ENCODE measurements at places on chromosomes 6 and 20.

- no peak for DNase-seq
Measured at GRCh38 chr6:24480705-24481104, 8.7 kb downstream of the GPLD1 start.

- DNase-seq, result no peak
Measured at GRCh38 chr20:35319871-35320197, 27.6 kb upstream of the FAM83C start.

DNA sequence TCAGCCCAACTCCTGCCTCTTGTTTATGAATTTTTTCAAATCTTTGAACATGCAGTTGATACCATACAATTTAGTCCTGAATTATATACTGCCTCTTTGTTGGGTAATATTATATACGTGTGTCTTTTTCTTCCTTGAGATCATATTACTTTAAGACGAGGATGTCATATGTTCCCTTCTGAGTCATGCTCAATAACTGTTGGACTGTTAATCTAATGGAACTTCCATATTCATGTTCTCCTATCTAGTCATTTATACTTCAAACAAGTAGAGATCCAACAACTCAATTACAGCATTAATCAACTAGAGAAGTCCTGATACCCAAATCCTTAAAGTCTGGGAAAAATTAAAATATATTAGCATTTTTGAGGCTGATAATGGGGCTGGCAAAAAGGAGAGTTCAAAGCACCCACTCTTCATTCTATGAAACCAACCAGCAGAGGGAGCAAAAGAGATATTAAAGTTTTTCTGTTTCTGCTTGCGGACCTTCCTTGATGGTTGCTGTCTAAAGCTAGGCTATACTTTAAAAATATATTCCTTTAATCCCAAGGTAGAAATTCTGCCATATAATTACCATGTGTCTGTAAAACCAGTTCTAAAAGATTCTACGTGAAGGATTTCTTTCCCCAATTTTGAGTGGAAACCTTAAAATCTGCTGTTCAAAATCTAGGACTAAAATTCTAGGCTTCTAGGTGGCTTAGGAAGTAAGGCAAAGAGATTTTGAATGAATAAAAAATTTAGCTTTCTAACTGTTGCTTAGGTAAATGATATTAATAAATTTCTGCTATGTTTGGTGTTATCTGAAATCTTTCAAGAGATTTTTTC is 498.9 kb downstream of the BCKDHB start:
- peak; percentile 17 for DNase-seq

- DNase-seq, result no peak
Measured at GRCh38 chr6:20763296-20763695, 229.0 kb downstream of the CDKAL1 start.

- DNase-seq, result no peak
Measured at GRCh38 chr6:111939902-111940301, 66.7 kb upstream of the FYN start.

GRCh38 chr20:9490631-9491030 is 23.8 kb upstream of the LAMP5 start:
- no peak for DNase-seq

- peak; percentile 86 for DNase-seq
Measured at GRCh38 chr20:5056801-5057599, 55.7 kb upstream of the SLC23A2 start.

DNA sequence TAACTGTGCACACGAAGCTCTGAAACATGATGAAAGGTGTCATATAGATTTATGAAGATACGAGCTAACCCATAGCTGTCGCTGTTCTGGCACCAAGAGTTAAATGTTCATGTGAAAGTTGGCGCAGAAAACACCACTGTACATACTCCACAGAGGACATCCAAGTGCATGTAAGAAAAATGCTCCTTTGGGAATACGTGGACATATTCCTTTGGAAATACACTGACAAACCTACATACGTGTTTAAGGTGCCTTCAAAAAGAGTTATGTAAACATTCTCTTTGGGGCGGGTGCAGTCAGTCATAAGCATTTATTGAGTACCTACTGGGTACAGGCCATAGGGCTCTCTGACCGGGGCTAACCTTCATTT is 723 bp upstream of the ARID1B start:
- DNase-seq, result peak; percentile 54

GRCh38 chr6:136230219-136230853 is 19.8 kb downstream of the MTFR2 start:
- DNase-seq, result no peak

DNA sequence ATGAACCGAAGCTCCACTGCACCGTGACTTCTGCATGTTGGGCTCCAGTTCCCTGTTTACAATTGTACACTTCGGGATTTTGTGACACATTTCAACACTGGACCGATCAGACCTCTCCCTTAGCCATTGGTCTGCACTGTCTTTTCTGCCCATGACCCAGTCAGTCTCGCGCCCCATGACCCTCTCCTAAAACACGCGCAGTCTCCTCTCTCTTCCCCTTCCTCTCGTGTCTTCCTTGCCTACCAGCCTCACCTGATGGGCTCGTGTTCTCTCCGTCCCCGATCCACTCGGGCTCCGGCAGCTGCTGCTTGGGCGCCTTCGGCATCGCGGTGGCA is 535 bp upstream of the ABCF1 start:
- DNase-seq, result no peak

- DNase-seq, result no peak
Measured at GRCh38 chr6:11601776-11602605, 64.4 kb downstream of the TMEM170B start.

DNA sequence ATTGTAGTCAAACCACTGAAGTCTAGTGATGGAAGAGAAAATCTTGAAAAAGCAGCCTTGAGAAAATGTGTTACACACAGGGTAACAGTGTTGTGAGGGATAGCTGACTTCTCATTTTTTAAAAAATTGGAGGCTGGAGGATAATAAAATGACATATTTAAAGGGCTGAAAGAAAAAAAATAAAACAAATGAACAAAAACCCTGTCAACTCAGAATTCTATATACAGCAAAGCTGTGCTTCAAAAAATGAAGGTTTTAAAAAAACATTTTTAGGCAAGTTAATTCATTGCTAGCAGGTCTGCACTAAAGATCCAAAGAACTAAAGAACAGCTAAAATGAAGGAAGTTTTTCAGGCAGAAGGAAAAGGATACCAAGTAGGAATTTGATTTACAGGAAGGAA is 31.1 kb downstream of the VTA1 start:
- DNase-seq, result no peak

GRCh38 chr6:17988422-17988944 is 1.0 kb upstream of the KIF13A start:
- DNase-seq, result no peak

DNA sequence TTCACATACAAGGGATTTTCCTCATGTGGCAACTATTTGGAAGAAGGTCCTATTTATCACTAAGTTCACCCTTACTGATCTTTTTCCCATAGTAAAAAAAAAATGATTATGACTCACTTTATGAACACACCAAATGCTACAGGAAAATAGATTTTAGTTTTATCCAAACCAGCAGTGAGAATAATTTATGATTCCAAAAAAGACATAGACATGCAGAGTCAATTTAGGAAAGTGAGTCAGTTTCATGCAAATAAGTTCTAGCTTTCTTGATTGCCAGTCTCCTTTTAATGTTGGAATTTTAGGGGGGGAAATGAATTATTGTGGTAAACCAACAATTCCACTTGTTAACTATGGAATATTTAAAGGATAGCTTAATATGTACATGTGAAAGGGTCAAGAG is 64.0 kb upstream of the RNF146 start:
- DNase-seq, result no peak

GRCh38 chr20:38957235-38957876 is 4.8 kb upstream of the DHX35 start:
- DNase-seq, result no peak

- DNase-seq, result no peak
Measured at GRCh38 chr6:90098001-90098531, 198.6 kb downstream of the BACH2 start.

DNA sequence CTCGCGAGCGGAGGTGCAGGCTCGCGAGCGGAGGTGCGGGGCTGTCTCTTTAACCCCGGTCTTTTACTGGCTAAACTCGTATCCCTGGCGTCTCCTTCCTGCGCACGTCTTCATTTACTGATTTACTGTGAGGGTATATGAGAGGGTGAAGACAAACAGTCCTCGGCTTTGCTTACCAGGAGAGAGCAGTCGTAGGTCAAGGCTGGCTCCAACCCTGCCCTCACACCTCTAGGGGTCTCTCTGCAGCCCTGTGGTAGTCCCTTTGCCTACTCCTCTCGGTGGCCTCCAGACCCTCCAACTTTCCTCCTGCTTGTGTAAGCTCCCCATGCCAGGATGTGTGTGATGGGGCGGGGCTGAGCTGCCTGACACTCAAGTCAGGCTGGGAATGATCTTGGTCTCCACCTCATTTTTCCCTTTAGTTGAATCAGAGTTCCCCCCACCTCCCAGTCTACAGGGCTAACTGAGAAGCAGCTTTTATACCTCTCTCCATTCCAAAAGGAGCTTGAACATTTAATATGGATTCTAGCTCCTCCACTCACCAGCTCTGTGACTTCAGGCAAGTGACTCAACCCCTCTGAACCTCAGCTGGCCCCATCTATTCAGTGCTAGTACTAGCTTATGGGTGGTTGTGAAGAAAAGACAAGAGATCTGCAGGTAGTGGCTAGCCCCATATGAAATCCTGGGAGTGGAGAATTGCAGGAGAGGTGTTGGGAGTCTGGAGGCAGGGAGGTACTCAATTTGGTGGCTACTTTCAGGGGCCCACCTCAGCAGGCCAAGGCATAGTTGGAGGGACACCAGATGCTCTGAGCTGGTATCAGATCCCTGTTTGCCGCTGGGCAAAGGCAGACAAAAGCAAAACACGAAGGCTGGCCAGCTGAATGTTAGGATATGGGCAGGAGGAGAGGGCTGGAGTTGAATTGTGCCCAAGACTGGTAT is 902 bp downstream of the SLC29A1 start:
- peak; percentile 39 for DNase-seq

DNA sequence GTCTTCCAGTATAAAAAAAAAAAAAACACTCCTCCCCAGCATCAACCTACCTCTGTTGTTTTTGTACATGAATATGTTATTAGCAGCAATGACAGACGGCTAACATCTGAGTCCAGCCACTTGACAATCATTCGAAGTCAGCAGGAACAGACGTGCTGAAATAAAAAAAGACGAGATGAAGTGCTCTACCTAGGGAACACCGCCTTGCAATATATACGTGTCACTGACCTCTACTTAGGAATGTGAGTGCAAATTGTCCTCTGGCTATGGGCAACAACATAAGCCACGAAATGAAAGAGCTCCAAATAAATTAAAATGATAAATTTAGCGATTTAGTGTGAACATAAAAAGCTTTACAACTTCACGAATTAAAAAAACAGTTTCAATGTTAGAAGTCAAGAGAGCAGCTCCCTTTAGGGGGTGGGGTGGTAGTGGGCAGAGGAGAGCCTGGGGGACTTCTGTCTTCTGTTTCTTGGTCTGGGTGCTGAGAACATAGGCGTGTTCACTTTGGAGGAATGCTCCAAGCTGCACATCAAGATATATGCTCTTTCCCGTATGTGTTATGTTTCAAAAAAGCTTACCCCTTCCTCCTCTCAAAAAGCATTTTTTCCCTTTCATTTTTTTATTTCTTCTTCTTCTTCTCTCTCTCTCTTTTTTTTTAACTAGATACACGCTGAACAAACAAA is 23.3 kb downstream of the EDN1 start:
- DNase-seq, result no peak

DNA sequence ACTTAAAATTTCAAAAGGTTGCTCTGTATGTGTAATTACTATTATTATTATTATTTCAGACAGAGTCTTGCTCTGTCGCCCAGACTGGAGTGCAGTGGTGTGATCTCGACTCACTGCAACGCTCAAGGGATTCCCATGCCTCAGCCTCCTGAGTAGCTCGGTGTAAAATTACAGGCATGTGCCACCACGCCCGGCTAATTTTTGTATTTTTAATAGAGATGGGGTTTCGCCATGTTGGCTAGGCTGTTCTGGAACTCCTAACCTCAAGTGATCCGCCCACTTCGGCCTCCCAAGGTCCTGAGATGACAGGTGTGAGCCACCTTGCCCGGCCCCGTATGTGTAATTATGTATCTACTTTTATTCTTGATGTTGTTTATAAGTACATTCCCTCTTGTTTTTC is 65.3 kb upstream of the ZNF217 start:
- no peak for DNase-seq

GRCh38 chr6:170159022-170159965 is 131.6 kb downstream of the DLL1 start:
- no peak for DNase-seq

DNA sequence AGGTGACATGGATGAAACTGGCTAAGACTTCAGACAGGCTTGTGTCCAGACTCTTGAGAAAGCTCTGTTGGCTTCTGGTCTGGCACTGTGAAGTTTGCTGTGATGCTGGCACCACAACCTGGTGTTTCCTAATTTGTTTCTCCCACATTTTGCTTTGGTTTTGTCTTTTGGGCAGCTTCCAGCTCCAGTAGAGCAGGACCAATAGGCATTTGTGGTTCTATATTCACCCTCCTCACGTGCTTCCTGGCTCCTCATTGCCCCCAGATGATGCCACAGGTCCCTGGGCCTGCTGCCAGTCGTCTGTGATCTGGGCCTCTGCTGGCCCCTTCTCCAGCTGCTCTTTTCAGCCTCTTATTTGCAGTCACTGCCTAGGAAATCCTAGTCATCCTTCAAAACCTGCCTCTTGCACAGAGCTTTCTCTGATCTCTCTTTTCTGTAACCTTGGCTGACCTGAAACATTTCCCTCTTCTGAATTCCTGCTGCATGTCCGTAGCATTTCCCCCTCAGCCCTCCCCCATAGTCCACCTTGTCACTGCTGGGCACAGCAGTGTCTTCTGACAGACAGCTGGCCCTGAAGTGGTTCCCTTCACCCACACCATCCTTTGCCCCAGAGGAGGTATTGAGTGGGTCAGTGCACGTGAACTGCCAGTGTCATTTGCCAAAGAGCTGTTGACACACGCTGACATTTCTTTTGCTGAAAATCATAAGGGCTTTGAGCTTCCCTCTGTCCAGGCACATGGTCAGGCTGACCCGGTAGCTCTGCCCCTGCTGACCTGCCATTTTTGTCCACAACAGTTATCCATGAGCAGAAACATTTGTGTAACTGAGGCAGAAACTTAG is 63.0 kb downstream of the PTPN1 start:
- no peak for DNase-seq

GRCh38 chr6:3393836-3394202 is 63.0 kb downstream of the SLC22A23 start:
- DNase-seq, result no peak

GRCh38 chr20:44832724-44833123 is 22.4 kb upstream of the RIMS4 start:
- DNase-seq, result no peak

GRCh38 chr6:170018936-170019817 is 267.8 kb downstream of the ERMARD start:
- no peak for DNase-seq

All from activated CD4-positive, alpha-beta T cell treated with anti-CD3 and anti-CD28 coated beads, Interleukin-10, Interleukin-2, amounts not matched to agents 100 ng/mL and 50 ng/mL, durations not matched to agents 16 hours and 8 hours (primary cell).